ENCODE measurements at places on chromosomes 16 and 17.

DNA sequence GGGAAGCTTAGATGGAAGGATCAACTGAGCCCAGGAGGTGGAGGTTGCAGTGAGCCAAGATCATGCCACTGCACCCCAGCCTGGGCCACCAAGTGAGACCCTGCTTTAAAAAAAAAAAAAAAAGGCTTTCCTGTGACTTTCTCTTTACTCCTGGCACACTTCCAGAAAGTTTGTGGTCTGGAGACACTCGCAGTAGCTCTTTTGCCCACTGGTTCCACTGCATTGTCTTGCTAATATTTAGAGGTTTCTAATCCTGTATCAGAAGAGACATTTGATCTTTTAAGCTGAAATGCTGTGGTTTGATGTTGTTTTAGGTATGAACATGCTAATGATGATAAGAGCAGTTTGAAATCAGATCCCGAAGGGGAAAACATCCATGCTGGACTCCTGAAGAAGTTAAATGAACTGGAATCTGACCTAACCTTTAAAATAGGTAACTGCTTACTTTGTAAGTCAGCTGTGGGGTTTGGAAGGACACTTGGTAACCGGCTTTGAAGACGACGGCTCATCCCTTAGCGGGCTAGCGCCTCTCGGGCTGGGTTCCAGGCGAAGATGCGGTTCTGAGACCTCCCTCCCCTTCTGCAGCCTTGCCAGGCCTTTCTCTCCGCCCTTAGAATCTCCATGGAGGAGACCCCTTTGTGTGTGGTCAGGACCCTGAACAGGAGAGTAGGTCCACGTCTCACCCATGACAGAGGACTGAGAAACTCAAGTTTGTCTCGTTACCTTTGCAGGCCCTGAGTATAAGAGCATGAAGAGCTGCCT lies 23.1 kb downstream of the NTAN1 start:
- no peak for DNase-seq

DNA sequence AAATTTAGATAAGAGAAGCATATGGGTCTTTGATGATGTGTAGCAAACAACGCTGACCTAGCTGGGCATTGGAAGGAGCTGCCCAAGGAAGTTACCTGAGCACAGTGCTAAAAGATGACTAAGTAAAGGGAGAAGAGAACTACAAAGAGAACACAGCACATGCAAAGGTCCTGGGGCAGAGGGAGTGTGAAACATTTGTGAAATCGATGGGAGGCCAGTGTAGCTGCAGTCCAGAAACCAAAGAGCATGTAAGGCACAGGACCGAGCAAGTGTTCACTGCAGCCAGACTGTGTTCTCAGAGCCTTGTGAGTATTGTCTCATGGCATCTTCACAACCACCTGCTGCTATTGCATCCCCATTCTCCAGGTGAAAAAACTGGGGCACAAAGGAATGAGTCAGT lies 44.9 kb downstream of the ARHGAP27 start:
- no peak for DNase-seq

- DNase-seq = no peak
Measured at GRCh38 chr16:49338611-49339265, 34.9 kb upstream of the C16orf78 start.

GRCh38 chr16:63960321-63960720 lies 1161.5 kb downstream of the CDH11 start:
- DNase-seq = no peak

DNA sequence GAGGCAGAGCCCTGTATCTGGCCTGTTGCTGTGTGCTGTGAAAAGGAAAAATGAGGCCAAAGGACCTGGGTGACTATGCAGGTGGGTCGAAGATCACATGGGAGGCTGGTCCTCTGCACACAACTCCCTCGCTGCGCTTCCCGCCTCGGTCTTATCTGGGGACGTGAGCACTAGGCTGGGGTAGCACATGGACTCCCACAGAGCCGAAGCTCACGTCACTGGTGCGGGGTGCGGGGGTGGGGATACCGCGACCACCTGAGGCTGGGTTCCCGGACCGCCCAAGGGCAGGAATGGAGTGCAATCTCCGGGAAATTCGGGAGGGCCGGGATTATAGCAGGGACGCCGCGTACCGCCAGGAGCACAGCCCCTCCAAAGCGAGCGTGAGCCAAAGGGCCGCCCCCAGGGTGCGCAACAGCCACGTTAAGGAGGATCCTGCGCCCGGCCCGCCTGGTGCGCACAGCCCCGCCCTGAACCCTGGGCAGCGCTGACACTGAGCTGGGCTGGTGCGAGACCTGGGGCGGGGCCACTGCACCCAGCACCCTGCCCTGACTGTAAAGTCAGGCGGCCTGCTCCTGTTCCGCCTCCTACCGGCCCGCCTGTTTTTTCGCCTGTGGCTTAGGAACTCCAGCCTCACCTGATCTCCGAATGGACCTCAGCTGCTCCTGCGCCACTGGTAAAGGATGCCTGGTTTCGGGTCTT lies 4.8 kb downstream of the MT1A start:
- DNase-seq = no peak

- DNase-seq = no peak
Measured at GRCh38 chr17:41678411-41678906, 10.2 kb upstream of the EIF1 start.

- DNase-seq = no peak
Measured at GRCh38 chr16:55568207-55568606, 1.7 kb downstream of the CAPNS2 start.

GRCh38 chr16:4465977-4466779 lies 8.2 kb downstream of the NMRAL1 start:
- DNase-seq = no peak

DNA sequence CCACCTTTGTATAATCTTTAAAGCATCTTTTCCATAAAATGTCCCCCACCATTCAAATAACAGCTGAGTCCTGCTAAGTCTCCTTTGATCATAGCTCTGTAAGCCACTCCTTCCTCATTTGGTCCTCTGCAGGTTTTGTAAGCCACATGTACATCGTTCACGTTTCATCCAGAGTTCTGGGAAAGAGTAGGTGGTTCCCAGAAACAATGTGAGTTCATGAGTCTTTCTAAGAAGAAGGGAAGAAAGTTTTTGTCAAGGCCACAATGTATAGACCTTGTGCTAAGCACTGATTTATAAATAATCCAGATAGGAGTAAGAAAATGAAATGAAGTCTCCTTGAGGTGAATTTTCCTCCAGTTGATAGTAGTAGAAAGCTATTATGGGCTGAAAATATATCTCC lies 8.7 kb upstream of the ANKS4B start:
- DNase-seq = no peak

DNA sequence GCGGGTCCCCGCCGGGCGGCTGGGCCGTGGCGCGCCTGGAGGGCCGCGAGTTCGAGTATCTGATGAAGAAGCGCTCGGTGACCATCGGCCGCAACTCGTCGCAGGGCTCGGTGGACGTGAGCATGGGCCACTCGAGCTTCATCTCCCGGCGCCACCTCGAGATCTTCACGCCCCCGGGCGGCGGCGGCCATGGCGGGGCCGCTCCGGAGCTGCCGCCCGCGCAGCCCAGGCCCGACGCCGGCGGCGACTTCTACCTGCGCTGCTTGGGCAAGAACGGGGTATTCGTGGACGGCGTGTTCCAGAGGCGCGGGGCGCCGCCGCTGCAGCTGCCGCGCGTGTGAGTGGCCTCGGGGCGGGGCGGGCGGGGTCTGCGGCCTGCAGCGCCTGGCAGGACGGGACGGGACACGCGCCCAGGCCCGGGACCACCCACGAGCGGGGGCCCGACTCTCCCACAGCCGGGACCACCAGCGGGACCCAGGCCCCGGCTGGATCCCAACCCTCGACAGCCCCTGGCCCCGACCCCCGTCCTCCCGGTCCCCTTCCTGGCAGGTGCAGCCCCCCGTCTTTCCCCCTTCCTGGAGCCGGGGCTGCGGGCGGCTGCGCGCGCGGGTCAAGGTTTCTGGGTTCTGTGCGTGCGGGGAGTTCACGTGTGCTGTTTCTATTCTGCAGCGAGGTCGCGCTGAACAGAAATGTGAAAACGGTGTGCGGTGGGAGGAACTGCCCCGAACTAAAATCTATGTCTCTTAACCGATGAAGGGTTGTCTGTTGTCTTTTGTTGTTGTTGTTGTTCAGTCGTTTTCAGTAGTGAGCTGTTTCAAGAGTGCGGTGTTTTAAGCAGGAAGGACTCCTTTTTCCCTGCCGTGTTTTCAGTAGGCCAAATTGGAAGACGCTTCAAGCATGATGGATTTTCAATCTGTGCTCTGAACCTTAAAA lies 705 bp downstream of the FOXK2 start:
- peak; percentile 47 for DNase-seq

GRCh38 chr17:43616029-43616351 lies 45.7 kb downstream of the MEOX1 start:
- no peak for DNase-seq

GRCh38 chr16:81365731-81366130 lies 51.0 kb downstream of the GAN start:
- DNase-seq = no peak

- no peak for DNase-seq
Measured at GRCh38 chr16:29815032-29815721, 775 bp upstream of the PAGR1 start.

- DNase-seq = no peak
Measured at GRCh38 chr16:50899951-50900350, 158.1 kb downstream of the CYLD start.

- DNase-seq = no peak
Measured at GRCh38 chr17:13410874-13411273, 190.9 kb downstream of the HS3ST3A1 start.

- DNase-seq = no peak
Measured at GRCh38 chr17:28613931-28614381, at the start of gene RSKR. Gene RSKR, minus strand, starts transcription at chr17:28614185. Its CDS starts 24 bp downstream, at chr17:28614161.

GRCh38 chr16:84314373-84314772 lies 19.7 kb downstream of the WFDC1 start:
- no peak for DNase-seq
